ENCODE measurements at places on chromosomes 6 and 20.

GRCh38 chr6:146028252-146028795 is 538 bp upstream of the GRM1 start:
- DNase-seq, result peak; percentile 17

- DNase-seq, result no peak
These were observed 89.0 kb upstream of the AKIRIN2 start for GRCh38 chr6:87791029-87791428.

DNA sequence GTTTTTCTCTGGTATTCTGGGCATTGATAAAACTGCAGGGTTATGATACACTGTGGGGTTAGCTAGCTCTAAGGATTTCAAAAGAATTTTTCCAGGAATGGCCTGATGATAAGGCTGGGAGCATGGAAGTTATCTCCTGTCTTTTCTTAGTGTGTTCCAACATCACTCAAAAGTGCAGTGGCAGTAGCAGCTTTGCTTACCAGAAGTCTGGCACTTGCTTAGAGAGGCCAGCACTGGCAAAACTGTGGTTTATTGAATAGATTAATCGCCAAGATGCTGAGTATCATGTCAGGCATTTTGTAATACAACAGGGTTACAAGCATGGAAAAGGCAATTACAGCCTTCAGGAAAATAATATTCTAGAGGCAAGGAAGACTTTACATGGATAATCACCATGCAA is 719.5 kb upstream of the GJE1 start:
- no peak for DNase-seq

GRCh38 chr6:74357321-74357720 is 661.3 kb downstream of the CD109 start:
- no peak for DNase-seq

GRCh38 chr6:137904822-137905617 is 38.0 kb downstream of the TNFAIP3 start:
- peak; percentile 14 for DNase-seq

- DNase-seq, result no peak
These were observed 13.2 kb upstream of the SERPINB9 start for GRCh38 chr6:2916158-2916925.

DNA sequence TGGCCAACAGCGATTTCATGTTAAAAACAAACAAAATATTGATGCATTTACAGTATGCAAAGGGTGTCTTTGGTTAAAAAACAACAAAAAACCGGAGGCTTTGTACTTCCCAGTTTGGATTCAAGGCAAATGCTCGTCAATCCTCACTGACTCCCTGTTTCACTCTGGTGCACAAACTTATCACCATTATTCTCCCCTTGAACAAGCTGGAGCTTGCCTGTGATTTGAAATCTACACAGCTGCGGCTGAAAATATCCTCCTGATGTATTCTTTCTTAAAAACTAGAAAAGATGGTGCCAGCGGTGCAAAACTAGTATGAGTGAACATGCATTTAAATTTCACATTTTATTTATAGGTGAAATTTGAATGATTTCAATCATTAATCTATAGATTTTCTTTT is 3.3 kb downstream of the PERP start:
- DNase-seq, result no peak

DNA sequence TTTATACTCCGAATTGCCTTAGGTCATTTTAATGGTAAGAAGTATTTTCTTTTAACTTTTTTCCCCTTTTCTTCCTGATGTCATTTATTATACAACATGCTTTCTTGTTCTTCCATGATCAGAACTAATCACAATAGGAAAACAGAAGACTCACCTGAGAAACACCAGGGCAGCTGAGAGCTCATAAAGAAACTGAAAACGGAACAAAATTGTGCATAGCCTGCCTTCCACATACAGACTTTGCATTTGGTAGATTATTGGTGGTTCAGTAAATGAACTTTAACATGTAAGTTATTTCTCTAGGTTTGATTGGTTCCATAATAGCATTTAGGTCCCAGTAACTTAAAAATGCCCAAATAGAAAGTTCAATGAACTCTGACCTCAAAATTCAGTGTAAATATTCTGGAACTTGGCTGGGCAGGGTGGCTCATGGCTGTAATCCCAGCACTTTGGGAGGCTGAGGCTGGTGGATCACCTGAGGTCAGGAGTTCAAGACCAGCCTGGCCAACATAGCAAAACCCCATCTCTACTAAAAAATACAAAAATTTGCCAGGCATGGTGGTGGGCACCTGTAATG is 161.1 kb upstream of the DTNBP1 start:
- DNase-seq, result no peak

GRCh38 chr6:72524011-72524645 is 97.7 kb upstream of the KCNQ5 start:
- DNase-seq, result no peak

DNA sequence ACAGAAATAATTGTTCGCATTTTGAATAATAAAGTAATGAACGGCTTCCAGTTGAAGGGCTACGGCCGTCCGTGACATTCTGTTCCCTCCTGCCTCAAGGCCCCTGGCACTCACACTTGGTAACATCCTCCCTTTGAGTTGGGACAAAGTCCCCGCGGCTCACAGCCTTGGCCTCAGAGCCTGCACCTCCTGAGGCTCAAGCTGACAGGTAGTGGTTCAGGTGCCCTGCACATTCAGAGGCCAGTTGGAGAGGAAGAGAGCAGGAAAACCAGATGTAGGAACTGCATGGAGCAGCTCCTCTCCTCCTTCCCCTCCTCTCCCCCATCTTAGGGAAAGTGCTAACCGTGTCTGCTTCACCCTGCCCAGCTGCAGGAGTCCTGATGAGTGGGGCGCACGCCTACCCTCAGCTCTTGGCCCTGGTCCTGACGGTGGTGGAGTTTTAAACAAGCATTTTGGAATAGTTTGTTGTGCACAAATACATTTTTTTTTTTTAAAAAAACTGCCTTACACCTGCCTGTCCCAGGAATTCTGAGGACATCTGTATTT is 393.1 kb downstream of the SMOC2 start:
- DNase-seq, result no peak

DNA sequence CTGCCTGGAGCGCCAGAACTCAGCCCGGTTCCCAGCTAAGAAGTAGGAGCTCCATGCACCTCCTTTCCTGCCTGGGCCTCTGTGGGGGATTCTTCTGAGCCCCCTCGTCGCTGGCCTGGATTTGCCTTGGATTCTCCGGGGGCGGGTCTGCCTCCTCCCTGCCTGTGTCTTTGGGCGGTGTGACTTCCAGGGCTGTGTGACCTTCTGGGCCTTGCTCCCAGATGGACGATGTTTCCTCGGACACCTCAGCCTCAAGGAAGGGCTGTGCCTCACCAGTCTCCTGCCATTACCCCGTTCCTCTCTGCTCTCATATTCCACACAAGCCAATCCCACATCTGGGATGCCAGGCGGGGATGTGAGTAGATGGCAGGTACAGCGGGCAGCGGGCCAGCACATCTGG is 76.8 kb downstream of the ERMARD start:
- no peak for DNase-seq

GRCh38 chr6:30684386-30685156 is 1.9 kb downstream of the PPP1R18 start:
- no peak for DNase-seq

DNA sequence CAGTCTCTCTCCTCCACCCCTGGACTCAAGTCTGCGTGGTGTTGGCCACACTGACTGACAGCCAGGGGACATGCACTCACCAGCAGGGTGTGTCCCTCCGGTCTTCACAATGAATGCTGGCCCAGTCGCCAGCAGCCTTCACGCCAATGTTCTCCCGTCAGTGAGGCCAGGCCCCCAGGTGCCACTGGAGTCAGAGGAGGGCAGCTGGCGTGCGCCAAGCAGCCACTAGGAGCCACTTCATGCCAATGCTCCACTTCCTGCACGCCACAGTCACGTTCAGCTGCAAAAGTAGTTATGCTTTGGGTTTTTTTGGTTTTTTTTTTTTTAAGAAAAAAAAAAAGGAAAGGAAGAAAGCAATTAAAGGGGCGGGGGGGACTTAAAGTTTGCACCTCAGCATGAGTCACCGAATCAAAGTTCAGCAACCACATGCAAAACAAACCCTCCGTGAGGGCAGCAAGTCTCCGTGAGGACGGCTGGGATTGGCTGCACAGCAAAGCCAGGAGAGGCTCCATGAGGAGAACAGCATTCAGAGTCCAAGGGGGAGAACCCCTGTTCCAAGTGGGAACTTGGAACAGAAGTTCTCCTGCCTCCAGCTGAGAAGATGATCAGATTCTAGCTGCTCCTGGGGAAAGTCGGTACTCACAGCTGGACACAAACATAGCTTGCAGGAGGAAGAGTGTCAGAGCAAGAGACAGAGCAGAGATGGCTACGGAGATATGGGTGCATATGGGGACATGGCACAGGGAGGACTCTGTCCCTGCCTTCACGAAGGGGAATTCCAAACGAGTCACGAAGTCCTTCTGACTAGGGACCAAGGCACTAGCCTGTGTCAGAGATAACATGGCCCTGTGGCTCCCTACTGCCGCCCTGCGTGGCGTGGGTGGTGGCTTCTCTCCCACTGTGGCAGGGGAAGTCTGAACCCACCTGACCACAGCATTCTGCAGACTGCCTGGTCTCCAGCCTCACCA is at the start of gene ZC3H12D:
TSS of gene ZC3H12D (minus strand) at position 282 of the 968 bp plus-strand sequence. CDS start 10,471 bp downstream, outside the sequence.
- DNase-seq, result peak; percentile 91

DNA sequence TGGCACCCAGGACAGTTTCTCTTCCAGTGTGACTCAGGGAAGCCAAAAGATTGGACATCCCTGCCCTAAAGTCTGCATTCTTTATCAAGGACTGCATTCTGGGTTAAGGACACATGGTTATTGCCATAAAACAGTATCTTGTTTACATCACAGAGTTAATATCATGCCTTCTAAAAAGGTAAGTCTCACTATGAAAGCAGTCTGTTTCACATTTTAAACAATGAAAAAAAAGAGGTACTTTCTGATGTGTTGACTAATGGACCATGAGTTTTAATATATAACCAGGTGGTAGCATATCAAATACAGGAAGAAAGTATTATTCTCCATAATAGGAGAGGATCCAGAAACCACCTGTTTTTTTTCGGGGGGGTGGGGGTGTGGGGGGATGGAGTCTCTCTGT is 93.7 kb downstream of the TIAM2 start:
- no peak for DNase-seq

DNA sequence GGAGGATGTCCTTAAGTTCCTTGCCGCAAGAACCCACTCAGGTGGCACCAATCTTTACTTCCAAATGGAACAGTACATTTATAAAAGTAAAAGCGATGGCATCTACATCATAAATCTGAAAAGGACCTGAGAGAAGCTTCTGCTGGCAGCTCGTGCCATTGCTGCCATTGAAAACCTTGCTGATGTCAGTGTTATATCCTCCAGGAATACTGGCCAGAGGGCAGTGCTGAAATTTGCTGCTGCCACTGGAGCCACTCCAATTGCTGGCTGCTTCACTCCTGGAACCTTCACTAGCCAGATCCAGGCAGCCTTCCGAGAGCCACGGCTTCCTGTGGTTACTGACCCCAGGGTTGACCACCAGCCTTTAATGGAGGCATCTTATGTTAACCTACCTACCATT is 191.7 kb downstream of the TRIM27 start:
- no peak for DNase-seq

- no peak for DNase-seq
These were observed 5.3 kb upstream of the SCUBE3 start for GRCh38 chr6:35208419-35208818.

DNA sequence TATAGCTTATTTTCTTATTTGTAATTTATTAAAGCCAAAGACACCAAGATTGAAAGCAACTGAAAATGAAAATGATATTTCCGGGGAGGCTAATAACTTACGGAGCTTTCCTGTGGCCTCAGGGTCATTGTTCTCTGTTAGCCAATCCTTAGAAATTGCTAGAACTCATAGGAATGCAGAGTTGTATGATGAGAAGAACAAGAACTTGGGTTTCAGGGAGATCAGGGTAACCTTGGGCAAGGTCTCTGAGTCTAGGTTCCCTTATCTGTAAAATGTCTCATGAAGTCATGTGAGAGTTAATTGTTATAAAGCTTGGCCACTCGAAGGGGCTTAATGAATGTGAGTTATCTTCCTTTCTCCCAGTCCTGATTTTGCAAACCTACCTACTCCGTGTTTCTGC is 20.1 kb upstream of the SERINC3 start:
- DNase-seq, result no peak

DNA sequence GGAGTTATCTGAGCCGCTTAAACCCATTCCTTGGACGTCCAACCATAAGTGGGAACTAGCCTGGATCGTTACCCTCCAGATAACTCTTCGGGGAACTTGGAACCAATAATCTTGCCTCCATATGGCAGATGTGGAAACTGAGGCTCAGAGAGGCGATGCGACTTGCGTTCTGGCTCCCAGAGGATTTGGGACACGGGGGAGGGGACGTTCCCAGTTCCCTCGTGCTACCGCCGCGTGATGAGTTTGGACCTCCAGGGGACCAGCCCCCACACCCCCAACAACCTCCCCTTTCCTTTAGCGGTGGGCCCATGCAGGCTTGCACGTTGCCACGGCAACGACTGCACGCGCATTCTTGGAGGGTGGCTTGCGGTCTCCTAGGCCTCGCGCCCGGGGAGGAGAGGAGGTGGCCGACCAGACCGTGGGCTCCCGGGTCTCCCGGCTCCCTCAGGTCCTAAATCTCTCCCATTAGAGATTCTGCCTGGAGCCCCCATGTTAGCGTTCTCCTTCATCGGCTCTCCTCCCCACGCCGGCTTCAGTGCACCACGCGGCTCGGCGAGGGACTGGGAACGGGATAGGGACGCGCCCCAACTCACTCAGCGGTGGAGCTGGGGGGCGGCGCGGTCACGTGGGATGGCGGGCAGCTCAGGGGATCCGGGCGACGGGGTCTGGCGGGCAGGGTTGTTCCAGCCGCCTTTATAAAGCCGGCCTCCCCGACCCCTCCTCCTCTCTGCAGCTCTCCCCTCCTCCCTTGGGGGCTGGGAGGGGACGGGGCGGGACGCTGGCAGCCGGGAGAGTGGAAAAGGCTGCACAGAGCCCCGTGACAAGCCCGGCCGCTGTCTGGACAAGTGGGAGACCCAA is at the start of gene PLTP:
TSS of gene PLTP (minus strand) at position 670 of the 858 bp plus-strand sequence. CDS start 703 bp downstream, outside the sequence.
- peak; percentile 30 for DNase-seq

DNA sequence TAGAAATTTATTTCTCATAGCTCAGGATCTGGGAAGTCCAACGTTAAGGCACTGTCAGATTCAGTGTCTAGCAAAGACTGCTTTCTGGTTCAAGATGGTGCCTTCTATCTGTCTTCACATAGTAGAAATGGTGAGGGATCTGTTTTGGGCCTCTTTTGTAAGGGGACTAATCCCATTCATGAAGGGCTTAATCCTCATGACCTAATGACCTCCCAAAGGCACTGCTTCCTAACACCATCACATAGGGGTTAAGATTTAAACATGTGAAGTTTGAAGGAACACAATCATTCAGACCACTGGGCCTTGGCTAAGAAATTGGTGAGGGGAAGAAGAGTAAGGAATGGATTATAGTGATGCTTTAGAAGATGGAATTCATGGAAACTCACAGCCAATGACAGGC is 237.6 kb downstream of the PACRG start:
- DNase-seq, result no peak

- no peak for DNase-seq
These were observed 634.0 kb upstream of the PTCHD4 start for GRCh38 chr6:48744948-48745347.

Data from CD4-positive, alpha-beta memory T cell (primary cell).